HuH-7.5 (cell line): ENCODE measurements at places on chromosomes 11 and 22.

DNA sequence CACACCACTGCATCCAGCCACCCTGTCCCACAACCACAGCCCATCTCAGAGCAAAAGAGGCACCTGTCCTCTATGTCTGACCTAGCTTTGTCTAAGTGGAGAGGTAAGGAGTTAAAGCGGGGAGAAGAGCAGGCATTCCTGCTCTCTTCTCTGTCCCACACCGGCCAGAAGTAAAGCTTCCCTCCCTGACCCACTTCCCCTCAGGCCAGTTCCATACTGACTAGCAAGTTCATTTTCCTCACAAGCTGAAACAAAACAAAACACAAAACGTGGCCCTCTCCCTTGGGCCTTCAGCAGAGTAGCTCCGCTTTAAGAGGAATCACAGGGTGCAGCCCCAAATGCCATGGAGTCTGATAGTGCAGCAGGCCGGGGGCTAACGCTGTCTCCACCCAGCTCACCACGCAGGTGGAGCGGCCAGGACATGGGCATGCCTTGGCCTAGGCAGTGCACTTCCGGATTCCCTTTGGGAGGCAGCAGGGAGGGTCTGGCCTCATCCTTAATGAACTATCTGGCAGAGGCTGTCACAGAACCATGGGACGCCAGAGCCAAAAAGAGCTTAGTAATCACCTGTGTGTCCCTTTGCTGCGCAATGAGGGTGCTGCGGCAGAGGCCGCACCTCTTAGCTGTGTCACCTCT is 34.0 kb downstream of the FLI1 start:
- DNase-seq = no peak

- DNase-seq = no peak
Measured at GRCh38 chr11:91513734-91514133, 710.9 kb upstream of the FAT3 start.

DNA sequence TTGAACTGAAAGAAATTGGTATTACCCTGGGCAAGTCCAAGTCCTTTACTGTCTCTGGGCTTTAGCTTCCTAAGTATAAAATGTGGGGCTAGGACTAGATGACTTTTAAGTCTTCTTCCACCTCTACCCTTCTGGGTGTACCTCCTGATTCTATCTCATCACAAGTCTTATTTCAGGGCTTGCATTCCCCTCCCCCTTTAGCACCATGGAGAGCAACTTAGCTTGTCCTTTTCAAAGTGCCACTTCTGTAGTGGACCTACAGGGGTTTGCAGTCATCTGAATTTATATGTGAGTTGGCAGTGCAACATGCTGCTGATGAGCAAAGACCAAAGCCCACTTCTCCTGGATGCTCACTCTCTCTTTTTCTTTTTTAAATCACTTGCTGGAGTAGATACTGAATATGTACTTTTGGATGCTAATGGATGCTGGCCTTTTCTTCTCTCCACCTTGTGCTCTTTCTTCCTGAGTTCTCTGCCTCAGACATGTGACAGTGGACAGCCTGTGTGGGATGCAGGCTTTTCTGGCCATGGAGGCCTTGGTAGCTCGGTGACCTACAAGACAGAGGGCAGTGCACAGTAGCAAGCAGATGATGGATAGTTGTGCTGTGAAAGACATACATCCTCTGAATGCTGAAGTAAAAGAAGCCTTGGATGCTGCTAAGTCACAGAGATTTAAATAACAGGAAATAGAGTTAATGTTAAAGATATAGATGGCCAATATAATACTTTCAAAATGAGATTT is 185.0 kb downstream of the NELL1 start:
- no peak for DNase-seq

GRCh38 chr22:29456211-29456671 is 17.9 kb downstream of the RFPL1 start:
- DNase-seq = no peak

DNA sequence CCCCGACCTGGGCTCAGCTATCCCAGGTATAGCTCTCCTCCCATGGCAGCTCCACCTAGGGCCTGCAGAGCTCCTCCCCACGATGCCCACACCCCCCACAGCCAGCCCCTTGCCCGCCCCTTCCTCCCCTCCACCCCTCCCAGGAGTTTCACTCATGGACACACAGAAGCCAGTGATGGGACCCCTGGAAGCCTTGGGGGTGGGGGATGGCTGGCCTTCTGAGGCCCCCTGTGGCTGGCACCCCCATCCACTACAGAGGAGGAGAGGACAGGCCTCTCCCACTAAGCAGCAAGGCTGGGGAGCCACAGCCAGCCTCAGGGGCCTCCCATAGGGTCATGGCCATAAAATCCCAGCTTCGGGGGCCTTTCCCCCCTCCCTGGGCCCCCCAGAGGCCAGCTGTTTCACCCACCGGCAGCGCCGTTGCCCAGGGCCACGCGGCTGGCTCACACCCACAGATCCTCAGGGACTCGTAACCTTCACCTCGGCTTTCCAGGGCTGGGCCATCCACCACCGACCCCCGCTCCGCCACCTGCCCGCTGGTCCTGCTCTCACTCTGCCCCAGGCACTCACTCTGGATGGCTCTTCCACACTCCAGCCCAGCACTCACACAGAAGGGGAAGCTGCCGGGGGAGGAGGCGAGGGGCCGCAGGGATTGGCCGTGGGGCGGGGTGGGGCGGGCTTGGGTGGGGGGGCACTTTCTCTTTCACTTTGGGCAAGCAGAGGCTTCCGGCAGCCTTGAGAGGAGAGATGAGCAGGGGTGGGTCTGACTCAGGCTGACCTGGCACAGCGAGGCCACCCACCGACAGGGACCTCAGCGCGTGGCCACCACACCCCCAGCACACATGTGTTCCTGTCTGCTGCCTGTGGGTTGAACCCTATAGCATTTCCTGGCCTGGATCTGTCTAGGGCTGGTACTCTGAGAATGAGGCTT is 2.2 kb downstream of the SLC25A22 start:
- no peak for DNase-seq

DNA sequence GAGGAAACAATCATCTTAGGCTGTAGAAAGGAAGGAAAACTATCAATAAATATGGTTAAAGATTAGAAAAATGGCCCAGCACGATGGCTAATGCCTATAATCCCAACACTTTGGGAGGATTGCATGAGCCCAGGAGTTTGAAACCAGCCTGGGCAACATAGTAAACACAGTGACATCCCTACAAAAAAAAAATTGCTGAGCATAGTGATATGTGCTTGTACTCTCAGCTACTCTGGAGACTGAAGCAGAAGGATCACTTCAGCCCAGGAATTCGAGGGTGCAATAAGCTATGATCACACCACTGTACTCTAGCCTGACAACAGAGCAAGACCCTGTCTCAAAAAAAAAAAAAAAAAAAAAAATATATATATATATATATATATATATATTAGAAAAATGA is 54.9 kb downstream of the ARFGAP2 start:
- no peak for DNase-seq

GRCh38 chr22:23072911-23073491 is 2.7 kb downstream of the GNAZ start:
- DNase-seq = no peak

DNA sequence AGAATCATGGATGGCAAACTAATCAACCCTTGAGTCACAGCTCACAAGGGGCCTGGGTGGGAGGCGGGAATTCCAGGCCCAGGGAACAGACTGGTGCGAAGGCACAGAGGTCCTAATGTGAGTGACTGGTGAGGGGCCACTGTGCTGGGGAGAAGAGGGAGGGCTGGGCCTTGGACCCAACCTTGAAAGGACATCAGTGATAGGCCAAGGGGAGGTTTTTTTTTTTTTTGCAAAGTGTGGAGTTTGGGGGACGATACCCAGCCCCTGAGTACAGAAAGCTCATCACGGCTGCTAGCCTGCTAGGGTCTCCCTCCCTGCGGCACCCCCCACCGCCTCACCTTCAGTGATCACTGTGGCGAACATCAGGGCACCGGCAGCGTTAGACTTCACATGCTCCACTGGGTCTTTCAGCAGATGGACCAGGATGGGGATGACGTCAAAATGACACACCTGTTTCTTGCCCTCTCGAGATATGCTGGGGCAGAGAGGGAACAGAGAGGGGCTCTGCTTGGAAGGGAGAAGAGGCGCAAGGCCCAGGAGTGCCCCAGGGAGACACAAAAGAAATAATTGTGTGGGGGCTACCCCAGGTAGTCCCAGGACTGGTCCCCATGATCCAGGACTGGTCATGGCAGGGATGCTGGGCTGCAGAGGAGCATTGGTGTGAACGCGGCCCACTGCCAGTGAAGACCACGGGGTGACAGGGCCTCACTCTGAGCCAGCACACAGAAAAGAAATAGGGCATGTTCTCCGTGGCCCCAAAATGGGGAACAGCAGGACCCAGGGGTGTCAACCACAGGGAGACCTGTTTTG is 8.6 kb upstream of the GNAZ start:
- no peak for DNase-seq

DNA sequence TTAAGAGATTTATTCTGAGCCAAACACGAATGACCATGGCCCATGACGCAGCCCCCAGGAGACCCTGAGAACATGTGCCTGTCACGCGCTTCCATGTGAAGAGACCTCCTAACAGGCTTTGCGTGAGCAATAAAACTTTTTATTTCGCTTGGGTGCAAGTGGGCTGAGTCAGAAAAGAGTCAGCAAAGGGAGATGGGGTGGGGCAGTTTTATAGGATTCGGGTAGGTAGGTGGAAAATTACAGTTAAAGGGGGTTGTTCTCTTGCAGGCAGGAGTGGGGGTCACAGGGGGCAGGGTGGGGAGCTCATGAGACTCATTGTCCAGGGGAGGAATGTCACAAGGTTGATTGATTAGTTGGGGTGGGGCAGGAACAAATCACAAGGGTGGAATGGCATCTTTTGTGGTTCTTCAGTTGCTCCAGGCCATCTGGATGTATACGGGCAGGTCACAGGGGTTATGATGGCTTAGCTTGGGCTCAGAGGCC is 77.2 kb upstream of the FTH1 start:
- no peak for DNase-seq

- no peak for DNase-seq
Measured at GRCh38 chr11:1356478-1356960, 33.2 kb upstream of the BRSK2 start.

- DNase-seq = no peak
Measured at GRCh38 chr11:69215216-69215615, 59.5 kb downstream of the SMIM38 start.

GRCh38 chr11:82959987-82960778 is 58.6 kb downstream of the DDIAS start:
- DNase-seq = no peak

GRCh38 chr11:111634981-111635705 is 32.9 kb downstream of the SIK2 start:
- DNase-seq = no peak

DNA sequence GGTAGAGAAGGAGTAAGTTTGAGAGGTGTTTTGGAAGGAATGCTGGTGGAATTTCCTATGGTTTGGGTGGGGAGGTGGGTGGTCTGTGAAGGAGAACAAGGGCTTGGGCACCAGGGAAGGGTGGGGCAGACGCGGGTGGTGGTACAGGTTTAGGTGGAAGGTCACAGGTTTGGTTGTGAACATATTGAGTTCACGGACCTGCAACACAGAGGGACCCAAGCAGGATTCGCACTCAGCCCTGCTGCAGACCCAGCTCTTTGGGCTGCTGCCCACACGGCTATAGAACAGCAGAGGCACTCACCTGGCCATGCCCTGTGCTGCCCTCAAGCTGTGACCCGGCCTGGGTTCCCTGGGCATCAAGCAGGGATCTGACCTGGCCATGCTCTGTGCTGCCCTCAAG is 33.5 kb upstream of the EMID1 start:
- no peak for DNase-seq

GRCh38 chr22:17845327-17845726 is 71.1 kb upstream of the BID start:
- no peak for DNase-seq

GRCh38 chr11:124638500-124638899 is 15.8 kb downstream of the TBRG1 start:
- no peak for DNase-seq

GRCh38 chr11:113448316-113448677 is 26.9 kb downstream of the DRD2 start:
- DNase-seq = no peak

GRCh38 chr11:79432138-79432537 is 8.7 kb downstream of the TENM4 start:
- DNase-seq = no peak

DNA sequence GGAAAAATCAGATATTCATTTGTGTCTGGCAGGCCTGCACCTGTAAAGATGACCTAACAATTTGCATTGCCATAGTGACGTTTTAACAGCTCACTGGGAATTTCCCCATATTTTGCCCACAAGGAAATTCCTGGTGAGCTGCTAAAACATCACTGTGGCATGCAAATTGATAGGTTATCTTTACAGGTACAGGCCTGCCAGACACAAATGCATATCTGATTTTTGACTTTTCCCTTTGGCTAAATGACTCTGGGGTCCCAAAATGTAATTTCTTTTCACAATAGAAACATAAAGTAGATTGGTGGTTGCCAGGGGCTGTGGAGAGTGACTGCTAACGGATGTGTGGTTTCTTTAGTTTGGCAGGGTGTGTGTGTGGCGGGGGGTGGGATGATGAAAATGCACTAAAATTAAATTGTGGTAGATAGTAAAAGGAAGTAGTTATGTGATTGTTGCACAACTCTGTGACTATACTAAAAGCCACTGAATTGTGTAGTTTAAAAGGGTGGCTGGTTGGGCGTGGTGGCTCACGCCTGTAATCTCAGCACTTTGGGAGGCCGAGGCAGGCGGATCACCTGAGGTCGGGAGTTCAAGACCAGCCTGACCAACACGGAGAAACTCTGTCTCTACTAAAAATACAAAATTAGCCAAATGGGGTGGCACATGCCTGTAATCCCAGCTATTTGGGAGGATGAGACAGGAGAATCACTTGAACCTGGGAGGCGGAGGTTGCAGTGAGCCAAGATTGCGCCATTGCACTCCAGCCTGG is 18.5 kb upstream of the FEZ1 start:
- DNase-seq = no peak

GRCh38 chr11:16749666-16750065 is 11.2 kb downstream of the C11orf58 start:
- DNase-seq = no peak

- DNase-seq = no peak
Measured at GRCh38 chr11:134562941-134563471, 151.0 kb upstream of the B3GAT1 start.

DNA sequence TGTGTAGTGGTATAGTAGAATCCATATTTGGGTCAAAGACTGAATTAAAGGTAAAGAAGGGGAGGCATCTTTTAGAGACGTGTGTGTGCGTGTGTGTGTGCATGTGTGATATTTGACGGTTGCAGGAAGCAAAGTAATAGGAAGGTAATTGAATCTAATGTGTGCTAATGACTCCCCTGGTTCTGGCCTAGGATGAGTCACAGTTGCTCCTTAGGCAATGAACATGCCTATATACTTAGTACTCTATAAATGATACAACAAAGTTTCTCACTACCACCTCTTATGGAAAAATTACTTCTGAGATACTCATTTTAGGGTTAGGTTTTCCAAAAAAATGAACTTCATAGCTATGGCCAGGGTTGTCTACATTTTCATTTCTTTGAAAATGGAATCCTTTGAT is 409.6 kb downstream of the GUCY1A2 start:
- no peak for DNase-seq

GRCh38 chr22:30564761-30565119 is 9.7 kb downstream of the GAL3ST1 start:
- DNase-seq = no peak

- no peak for DNase-seq
Measured at GRCh38 chr11:46277313-46277621, 195 bp upstream of the CREB3L1 start.
